ENCODE measurements at places on chromosomes 1 and 21.

DNA sequence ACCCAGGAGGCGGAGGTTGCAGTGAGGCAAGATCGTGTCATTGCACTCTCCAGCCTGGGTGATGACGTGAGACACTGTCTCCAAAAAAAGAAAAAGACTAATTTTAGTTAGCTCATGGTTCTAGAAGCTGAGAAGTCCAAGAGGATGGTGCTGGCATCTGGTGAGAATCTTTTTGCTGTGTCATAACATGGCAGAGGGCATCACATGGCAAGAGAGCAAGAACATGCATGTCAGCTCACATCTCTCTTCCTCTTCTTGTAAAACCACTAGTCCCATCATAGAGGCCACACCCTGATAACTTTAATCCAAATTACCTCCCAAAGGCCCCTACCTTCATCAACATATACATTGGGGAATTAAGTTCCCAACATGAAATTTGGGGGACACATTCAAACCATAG, 13.8 kb upstream of the CNN3 start:
- no peak for DNase-seq

GRCh38 chr1:212414328-212415106, at the start of gene PACC1:
Gene PACC1, minus strand, starts transcription at chr1:212414886. Its CDS starts 129 bp downstream, at chr1:212414757.
- peak; percentile 99 for DNase-seq

DNA sequence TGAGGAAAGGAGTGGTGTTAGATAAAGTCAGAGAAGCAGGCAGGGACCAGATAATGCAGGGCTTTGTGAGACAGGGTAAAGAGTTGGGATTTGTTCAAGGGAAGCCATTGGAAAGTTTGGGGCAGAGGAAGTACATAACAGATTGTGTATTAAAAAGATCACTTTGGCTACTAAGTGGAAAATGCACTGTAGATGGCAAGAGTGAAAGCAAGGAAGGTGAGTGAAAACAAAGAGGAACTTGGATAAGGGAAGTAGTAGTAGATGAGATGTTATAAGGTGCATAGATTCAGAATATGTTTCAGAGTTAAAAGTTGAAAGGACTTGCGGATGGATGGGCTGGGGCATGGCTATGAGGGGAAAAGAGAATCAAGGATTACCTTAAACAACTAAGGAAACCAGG, 17.4 kb downstream of the MRPL39 start:
- no peak for DNase-seq

DNA sequence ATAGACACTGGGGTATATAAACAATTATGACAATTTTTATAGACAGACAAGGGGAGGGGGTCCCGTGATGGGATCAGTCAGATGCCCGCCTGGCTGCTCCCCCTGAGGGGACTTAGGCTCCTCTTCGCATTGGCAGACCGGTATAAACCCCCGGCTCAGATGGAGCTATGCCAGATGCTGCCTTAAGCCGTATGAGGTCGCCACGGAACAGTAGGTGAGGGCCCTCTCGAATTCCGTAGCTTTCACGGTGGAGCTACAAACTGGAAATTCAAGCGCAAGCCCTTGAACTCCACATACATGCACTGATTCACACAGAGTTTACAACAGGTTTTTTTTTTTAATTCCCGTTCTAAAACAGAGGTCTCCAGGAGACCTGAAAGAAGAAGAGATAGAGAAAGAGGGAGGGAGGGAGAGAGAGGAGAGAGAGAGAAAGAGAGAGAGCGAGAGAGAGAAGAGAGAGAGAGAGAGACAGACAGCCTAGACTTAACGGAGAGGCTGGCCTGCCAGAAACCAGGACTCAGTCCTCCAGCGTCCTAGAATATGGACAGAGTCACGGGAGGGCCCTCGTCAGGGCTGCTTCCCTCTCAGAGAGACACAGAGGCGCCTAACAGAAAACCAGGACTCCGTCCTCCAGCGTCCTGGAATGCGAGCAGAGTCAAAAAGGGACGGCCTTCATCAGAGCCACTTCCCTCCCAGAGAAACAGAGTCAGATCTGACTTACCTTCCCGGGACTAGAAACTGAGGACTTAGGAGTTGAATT, 24.4 kb upstream of the TMEM54 start:
- DNase-seq, result peak; percentile 70

GRCh38 chr1:208737922-208738321, 493.7 kb upstream of the PLXNA2 start:
- DNase-seq, result no peak

DNA sequence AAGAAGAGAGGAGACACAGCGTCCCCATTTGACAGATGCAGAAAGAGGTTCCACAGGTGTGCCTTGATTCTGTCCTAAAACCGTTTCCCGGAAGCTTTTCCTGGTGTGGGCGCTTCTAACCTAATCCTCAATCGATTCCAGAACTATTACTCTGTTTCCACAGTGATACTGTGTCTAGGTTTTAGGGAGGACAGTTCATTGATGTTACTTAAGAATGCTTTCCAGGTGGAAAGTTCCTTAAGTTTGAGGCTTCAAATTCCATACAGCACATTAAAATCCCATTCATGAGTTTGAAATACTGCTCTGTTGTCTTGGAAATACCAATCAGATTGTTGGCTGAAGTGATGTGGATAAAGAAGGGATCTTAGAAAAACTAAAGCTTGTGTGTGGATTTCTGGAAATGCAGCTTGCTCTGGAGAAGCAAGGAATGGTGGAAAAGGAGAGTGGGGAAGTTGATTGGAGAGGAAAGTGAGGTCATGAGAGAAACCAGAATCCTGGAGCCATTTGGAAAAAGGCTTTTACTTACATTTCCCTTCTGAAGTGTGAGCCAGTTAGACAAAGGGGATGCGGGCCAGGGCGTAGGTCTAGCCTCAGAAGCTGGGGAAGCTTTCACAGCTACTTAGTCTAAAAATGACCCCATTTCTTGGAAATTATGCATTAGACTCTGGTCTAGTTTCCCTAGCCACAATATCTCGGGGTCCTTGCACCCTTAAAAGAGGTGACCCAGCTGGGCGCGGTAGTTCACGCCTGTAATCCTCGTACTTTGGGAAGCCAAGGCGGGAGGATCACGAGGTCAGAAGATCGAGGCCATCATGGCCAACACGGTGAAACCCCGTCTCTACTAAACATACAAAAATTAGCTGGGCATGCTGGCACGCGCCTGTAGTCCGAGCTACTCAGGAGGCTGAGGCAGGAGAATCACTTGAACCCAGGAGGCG, 6.7 kb downstream of the ELF3 start:
- DNase-seq, result no peak

- DNase-seq, result no peak
Measured at GRCh38 chr21:39553331-39553730, 59.4 kb upstream of the B3GALT5 start.

DNA sequence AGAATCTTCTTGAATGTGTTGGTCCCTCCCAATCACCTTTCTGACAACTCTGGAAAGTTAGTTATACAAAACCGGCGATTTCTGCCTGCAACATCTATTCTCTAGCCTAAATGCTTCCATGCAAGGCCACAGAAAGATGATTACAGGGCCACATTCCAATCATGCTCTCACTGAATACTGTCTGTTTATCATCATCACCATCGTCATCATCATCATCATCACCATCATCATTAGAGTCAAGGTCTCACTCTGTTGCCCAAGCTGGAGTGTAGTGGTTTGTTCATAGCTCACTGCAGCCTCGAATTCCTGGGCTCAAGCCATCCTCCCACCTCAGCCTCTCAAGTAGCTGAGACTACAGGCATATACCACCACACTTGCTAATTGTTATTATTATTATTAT, 521.2 kb upstream of the DAB1 start:
- DNase-seq, result no peak

GRCh38 chr21:25961042-25961441, 209.5 kb downstream of the APP start:
- DNase-seq, result no peak

DNA sequence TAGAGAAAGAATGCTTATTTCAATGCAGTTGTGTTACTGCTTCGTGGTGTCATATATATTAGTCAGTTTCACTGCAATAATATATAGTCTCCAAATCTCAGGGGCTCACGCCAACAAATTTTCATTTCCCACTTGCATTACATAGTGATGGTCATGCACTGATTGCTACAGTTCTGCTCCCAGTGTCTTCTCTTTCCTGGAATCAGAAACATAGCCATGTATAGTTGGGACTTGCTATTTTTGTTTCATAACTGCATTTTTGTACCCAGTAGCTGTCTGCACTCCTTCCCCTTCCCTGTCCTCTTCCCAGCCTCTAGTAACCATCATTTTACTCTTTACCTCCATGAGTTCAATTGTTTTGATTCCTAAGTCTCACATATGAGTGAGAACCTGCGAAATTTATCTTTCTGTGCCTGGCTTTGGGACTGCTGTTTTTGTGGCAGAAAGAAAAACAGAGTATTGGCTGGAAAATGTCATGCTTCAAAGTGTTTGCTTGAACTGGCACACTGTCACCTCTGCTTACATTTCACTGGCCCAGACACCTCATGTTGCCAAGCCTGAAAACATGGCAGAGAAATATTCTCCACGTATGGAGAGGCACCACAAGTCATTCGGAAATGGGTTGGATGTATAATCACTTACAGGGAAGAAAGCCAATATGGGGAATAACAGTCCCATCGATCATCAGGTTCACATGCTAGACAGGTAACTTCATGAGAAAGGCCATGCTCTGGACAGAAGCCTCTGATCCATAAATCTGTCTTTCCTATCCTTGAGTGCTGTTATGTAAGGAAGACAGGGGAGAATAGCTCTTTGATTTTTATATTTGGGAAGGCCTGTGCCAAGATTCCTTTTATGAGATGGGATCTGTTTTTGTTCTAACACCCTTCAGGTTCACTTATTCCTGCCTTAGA, 60.4 kb upstream of the BACH1 start:
- peak; percentile 38 for DNase-seq

DNA sequence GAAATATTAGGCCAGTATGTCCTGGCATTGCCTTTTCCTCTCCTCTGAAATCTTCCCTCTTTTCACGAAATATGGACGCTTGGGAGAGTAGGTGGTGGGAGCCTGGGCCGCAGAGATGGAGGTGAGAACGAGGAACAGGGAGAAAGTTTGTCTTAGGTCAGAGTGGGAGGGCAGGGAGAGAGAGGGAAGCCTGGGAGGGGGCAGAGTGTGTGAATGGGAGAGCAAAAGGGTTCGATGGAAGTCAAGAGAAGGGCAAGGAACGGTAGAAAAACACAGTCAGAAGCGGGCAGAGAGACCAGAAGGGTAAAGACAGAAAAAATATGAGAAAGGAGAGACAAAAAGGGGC, 1.2 kb downstream of the TRABD2B start:
- no peak for DNase-seq

- no peak for DNase-seq
Measured at GRCh38 chr1:202987922-202988583, 19.1 kb upstream of the TMEM183A start.

DNA sequence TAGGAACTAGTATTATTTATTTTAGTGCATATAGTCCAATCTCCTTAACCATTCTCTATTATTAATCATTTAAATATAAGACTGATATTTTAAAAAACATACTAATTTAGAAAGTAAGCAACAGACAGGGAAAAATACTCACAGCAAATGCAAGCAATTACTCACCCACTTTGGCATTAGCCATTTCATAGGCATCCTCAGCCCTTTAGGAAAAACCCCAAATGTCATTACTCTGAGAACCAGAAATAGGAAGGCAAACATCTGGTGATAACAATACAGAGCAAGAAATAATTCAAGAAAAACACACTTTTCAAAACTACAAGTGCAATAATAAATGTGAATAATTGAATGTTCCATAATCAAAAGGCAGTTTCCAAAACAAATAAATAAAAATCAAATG, 545.1 kb downstream of the PLPP3 start:
- DNase-seq, result peak; percentile 64

DNA sequence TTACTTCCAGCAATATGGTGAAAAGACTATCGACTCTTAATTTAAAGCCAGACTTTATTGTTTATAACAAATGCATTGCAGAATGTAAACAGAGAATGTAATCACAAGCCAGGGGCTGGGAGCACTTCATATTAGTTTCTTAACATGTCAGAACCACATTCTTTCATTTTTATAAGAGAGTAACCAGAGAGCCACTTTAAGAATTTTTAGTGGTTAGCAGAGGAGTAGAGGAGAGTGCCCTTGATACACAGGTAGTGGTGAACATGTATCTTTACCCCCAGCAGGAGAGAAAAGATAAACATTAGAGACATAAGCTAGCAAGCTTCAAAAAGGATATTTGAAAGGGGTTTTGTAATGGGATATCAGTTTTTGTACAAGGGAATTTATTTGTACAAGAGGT, 11.1 kb downstream of the AMY2B start:
- no peak for DNase-seq

DNA sequence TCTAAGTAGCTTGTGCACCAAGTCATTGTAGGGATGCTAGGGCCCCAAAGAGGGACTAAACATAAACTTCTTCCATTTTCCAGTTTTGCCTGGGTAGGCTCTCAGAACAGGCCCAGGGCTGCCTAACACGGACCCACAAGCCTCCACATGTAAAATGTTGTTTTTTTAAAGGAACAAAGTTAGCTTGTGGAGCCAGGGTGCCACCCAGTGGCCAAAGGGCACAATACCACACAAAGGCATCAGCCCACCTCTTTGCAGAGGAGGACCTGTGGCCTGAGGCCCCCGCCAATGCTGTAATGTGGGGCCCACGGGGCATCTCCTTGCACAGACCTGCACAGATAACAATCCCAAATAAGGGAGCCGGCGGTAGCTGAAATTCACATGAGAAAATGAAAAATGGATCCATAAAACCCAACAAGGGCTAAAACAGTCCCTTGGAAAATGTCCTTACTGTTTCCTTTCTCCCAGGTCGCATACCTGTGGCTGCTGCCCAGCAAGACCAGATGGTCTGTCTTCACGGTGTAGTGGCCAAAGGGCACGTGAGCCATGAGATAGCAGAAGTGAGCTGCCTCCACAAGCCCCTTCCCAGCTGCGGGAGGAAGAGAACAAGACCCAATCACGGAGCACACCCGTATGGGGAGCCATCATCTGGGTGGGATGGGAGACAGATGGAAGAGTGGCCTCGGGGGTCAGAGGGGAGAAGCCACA, 23.8 kb downstream of the SEC16B start:
- peak; percentile 81 for DNase-seq

GRCh38 chr1:32988665-32989064, 24.1 kb upstream of the RNF19B start:
- no peak for DNase-seq

DNA sequence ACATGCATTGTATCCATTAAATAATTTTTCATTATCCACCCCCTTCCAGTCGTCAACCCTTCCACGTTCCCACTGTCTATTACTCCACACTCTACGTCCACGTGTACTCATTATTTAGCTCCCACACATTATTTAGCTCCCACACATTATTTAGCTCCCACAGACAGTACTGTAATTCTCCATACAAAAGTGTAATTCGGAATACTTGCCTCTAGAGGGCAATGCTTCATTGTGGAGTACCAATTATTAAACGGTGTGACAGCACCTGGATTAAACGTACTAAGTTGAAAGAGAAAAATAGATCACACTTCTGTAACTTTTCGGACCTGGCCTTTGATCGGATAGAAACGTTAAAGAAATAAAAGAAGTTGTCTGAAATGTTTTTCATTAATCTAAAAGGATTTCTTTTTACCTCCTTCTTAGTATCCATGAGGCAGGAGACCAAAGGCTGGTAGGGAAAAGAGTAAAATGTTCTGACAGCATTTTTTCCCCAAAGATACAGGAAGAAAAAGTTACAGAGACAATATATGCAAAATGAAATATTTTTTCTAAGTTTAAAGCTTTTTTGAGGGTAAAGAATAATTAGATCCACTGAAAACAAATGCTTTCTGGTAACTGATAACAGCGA, 99.2 kb downstream of the LHX8 start:
- DNase-seq, result peak; percentile 11

GRCh38 chr1:90396917-90397316, 320.2 kb downstream of the BARHL2 start:
- DNase-seq, result no peak

GRCh38 chr1:66207484-66207883, 326.5 kb upstream of the SGIP1 start:
- peak; percentile 76 for DNase-seq

GRCh38 chr1:244874974-244875579, 10.7 kb upstream of the HNRNPU start:
- no peak for DNase-seq

Measured in AG20443 (cell line).